ENCODE measurements at places on chromosomes 2 and 18.

- DNase-seq: no peak
- H3K4me1 ChIP-seq: no peaks in the 10 kb centered on the region
- H3K4me3 ChIP-seq: no peak overlapping the region
- peaks cover 40% of the 10 kb centered on the region for H3K27me3 ChIP-seq
- no peak overlapping the region for H3K27ac ChIP-seq
These were observed 114.8 kb downstream of the ATL2 start for GRCh38 chr2:38262069-38262871.

- no peak overlapping the region for H3K4me3 ChIP-seq
- no peak overlapping the region for H3K27ac ChIP-seq
These were observed 17.6 kb downstream of the TBC1D8 start for GRCh38 chr2:101133492-101134100.

- H3K4me1 ChIP-seq: no peaks in the 10 kb centered on the region
- H3K27me3 ChIP-seq: peaks cover 5% of the 10 kb centered on the region
- no peaks in the 10 kb centered on the region for H3K36me3 ChIP-seq
- no peak overlapping the region for H3K4me3 ChIP-seq
- DNase-seq: no peak
- H3K27ac ChIP-seq: no peak overlapping the region
These were observed 63.6 kb upstream of the SIX2 start for GRCh38 chr2:45072862-45073237.

DNA sequence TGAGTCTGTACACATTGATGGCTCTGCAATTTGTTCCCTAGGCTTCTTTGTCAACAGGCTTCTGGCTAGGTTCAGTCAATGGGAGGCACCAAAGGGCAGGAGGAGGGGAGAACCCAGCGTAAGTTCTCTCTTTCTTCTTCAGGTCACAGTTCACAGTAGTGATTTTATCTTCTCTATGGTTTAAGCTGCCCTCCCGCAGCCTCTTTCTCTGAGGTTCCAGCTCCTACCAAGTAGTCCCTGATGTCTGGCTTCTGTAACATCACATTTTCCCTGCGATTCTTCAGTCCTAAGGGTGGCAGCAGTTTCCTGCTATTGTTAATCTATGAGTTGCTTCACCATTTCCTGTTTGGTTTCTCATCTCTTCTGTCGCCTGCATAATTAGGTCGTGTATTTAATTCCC is 107.4 kb downstream of the CPO start:
- H3K27me3 ChIP-seq: peaks cover 11% of the 10 kb centered on the region
- no peaks in the 10 kb centered on the region for H3K36me3 ChIP-seq
- H3K4me3 ChIP-seq: no peak overlapping the region
- H3K4me1 ChIP-seq: peaks cover 9% of the 10 kb centered on the region

GRCh38 chr2:97656905-97657587 is 6.8 kb downstream of the ACTR1B start:
- H3K27me3 ChIP-seq: no peaks in the 10 kb centered on the region
- peaks cover 6% of the 10 kb centered on the region for H3K36me3 ChIP-seq
- no peak overlapping the region for H3K27ac ChIP-seq
- no peak overlapping the region for H3K4me3 ChIP-seq
- H3K4me1 ChIP-seq: peaks cover 17% of the 10 kb centered on the region

- H3K36me3 ChIP-seq: no peaks in the 10 kb centered on the region
- H3K27ac ChIP-seq: no peak overlapping the region
- H3K27me3 ChIP-seq: no peaks in the 10 kb centered on the region
These were observed 1605.8 kb downstream of the SUCLG1 start for GRCh38 chr2:82853299-82853698.

DNA sequence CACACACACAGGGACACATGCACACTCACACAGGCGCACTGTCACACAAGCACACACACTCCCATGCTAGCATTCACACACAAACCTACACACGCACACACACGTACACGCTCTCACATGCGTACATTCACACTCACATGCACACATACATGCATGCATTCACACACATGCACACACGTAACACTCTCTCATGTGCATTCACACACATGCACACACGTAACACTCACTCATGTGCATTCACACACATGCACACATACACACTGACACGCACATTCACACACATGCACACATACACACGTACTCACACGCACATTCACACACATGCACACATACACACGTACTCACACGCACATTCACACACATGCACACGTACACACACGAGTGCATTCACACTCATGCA is 16.3 kb downstream of the ADI1 start:
- no peak for DNase-seq
- H3K27ac ChIP-seq: no peak overlapping the region
- no peaks in the 10 kb centered on the region for H3K4me1 ChIP-seq
- H3K36me3 ChIP-seq: peaks cover 45% of the 10 kb centered on the region
- H3K27me3 ChIP-seq: no peaks in the 10 kb centered on the region

- H3K27ac ChIP-seq: no peak overlapping the region
- DNase-seq: no peak
- no peaks in the 10 kb centered on the region for H3K4me1 ChIP-seq
- H3K36me3 ChIP-seq: peaks cover 54% of the 10 kb centered on the region
- no peaks in the 10 kb centered on the region for H3K27me3 ChIP-seq
These were observed 64.0 kb downstream of the SLC25A12 start for GRCh38 chr2:171830039-171830438.
